ENCODE measurements at places on chromosomes 3 and 15. TPM values are rescaled to one million over a fixed set of nuclear protein-coding genes. Genes with fewer than 3 reads are reported as not detected.
A peak's percentile ranks its signal among the peaks of the same experiment; 100 is the strongest.

ALDH1L1 gene
- total RNA-seq = 0.21 TPM

POLQ gene
- 20.4 TPM for total RNA-seq

CFAP92 gene
- total RNA-seq = 1.1 TPM

MESP2 gene
- total RNA-seq = not detected

DNA sequence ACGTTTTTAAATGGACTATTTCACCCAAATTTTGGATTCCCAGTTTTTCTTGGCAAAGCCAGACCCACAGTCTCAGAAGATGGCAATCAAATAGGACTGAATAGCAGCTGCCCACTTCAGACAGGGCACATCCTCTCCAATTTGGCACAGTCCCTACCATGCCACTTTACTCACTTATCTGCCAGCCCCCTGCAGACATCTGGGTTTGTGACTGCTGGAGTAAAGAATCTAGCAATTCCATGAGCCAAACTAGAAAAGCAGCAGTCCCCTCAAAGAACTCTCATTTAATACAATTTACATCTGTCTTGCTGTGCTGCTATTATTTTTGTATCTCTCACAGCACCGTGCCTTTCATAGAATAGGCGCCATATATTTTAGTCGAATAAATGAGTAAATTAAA, 16.0 kb upstream of the LRRN1 start:
- DNase-seq = no peak
- no peak overlapping the region for H3K4me3 ChIP-seq
- no peak overlapping the region for H3K27ac ChIP-seq
- H3K4me1 ChIP-seq = no peaks in the 10 kb centered on the region
- H3K27me3 ChIP-seq = no peaks in the 10 kb centered on the region
- H3K36me3 ChIP-seq = no peaks in the 10 kb centered on the region

GRCh38 chr3:57872606-57873005, 116.5 kb downstream of the SLMAP start:
- no peaks in the 10 kb centered on the region for H3K4me1 ChIP-seq
- H3K27ac ChIP-seq = no peak overlapping the region
- no peak overlapping the region for H3K4me3 ChIP-seq
- H3K27me3 ChIP-seq = no peaks in the 10 kb centered on the region
- no peak for DNase-seq
- H3K36me3 ChIP-seq = peaks cover 2% of the 10 kb centered on the region

GRCh38 chr3:53503195-53503594, 8.8 kb downstream of the CACNA1D start:
- H3K4me1 ChIP-seq = no peaks in the 10 kb centered on the region
- H3K27me3 ChIP-seq = peaks cover 44% of the 10 kb centered on the region
- no peak overlapping the region for H3K27ac ChIP-seq
- H3K4me3 ChIP-seq = no peak overlapping the region

GRCh38 chr3:69204315-69204957, 82.0 kb upstream of the LMOD3 start:
- H3K27ac ChIP-seq = peak overlapping the region; percentile 94
- H3K4me1 ChIP-seq = peaks cover 78% of the 10 kb centered on the region
- H3K36me3 ChIP-seq = peaks cover 5% of the 10 kb centered on the region

- no peak for DNase-seq
- H3K27me3 ChIP-seq = no peaks in the 10 kb centered on the region
- H3K36me3 ChIP-seq = peaks cover 15% of the 10 kb centered on the region
- H3K27ac ChIP-seq = no peak overlapping the region
Measured at GRCh38 chr3:194637541-194638400, 4.6 kb upstream of the TMEM44 start.

- no peak overlapping the region for H3K4me3 ChIP-seq
- H3K27me3 ChIP-seq = peaks cover 79% of the 10 kb centered on the region
- H3K27ac ChIP-seq = no peak overlapping the region
- peaks cover 3% of the 10 kb centered on the region for H3K36me3 ChIP-seq
Measured at GRCh38 chr3:147383617-147384016, 22.7 kb downstream of the ZIC4 start.

GRCh38 chr3:48399387-48400172, 27.6 kb downstream of the FBXW12 start:
- no peak overlapping the region for H3K27ac ChIP-seq
- H3K27me3 ChIP-seq = no peaks in the 10 kb centered on the region
- H3K4me3 ChIP-seq = no peak overlapping the region
- no peaks in the 10 kb centered on the region for H3K36me3 ChIP-seq
- peaks cover 3% of the 10 kb centered on the region for H3K4me1 ChIP-seq

DNA sequence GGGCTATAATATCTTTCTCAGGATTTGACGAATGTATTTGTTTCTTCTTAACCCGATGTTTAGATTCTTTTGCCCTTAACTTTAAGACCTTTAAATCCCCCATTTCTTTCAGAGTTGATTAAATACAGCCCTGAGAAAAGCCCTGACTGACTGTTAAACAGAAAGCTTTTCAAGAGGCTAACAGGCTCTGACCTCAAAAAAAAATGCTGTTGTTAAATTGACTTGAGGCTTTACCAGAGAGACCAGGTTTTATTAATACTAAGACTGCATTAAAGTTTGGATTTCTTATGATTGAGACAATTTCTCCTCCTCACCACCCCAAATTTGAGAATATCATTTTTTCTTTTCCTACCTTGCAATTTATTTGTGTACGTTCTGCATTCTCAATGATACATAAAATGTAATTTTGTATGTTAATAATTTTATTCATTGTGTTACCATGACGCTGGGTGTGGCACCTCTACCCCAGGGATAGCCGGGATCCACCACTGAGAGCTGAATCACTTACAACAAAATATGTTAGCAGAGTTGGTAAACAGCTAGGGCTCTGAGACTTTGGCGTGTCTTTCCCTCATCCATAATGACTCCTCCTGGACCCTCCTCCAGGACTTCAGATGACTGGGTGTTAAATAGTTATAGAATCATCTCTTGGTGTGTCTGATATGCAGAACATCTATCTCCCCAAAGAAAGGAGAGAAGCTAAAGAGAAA, 753.5 kb downstream of the NAALADL2 start:
- H3K27ac ChIP-seq = no peak overlapping the region
- no peak for DNase-seq
- no peaks in the 10 kb centered on the region for H3K4me1 ChIP-seq
- H3K36me3 ChIP-seq = no peaks in the 10 kb centered on the region
- no peaks in the 10 kb centered on the region for H3K27me3 ChIP-seq

DNA sequence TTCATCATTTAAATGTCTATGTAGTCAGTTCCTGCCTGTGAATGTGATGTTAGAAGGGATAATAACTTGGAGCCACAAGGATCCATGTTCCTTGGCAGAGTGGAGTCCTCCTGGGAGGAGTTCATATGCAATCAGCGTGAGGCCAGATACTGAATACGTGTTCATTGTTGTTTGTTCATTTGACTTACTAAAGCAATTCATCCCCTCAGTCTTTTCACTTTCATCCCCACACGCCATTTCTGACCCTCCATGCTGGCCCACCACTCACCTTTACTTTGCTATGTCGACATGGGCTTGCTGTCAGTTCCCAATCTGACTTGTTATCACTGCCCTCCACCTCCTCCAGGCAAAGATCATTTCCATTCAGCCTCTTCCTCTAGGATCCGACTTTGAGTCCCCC, 91.8 kb downstream of the SSR3 start:
- H3K4me1 ChIP-seq = no peaks in the 10 kb centered on the region
- H3K4me3 ChIP-seq = no peak overlapping the region
- no peaks in the 10 kb centered on the region for H3K36me3 ChIP-seq
- H3K27ac ChIP-seq = no peak overlapping the region
- no peaks in the 10 kb centered on the region for H3K27me3 ChIP-seq

DNA sequence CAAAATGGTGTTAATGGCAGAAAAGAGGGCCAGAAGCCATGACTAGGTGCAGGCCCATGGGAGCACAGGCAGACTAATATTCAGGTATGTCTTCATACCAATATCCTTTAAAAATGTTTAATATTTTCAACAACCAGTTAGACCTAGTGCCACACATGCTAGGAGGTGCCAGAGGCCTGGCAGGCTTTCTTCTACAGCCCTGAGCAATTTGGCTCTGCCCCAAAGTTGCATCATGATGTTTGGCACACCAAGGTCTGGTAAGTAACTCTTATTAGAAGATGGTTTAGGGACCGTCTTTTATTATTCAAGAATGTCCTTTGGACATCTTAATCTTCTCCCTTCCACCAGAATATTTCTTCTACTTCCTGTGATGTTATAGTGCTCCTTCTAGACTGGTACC, 34.8 kb downstream of the MITF start:
- H3K27ac ChIP-seq = no peak overlapping the region
- no peaks in the 10 kb centered on the region for H3K36me3 ChIP-seq
- peaks cover 9% of the 10 kb centered on the region for H3K27me3 ChIP-seq
- DNase-seq = no peak

DNA sequence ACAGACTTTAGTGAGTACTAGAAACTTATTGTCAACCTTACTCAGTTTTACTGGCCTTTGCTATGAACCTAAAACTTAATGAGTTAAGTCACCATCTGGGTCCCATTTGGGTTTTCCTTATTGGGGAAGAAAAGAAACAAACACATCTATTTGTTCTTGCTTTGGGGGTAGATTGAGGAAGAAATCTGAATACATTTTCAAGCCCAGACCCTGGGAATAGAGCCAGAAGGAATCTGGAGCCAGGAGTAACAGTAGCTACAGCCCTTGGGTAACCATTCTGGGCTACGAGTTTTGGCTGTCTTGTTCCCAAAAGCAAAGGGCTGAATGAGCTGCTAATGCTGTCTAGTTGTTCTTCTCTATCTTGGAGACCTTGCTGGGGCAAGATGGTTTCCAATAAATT, 16.5 kb downstream of the SLC12A1 start:
- no peaks in the 10 kb centered on the region for H3K27me3 ChIP-seq
- no peak for DNase-seq
- H3K4me3 ChIP-seq = no peak overlapping the region
- no peaks in the 10 kb centered on the region for H3K36me3 ChIP-seq
- H3K27ac ChIP-seq = no peak overlapping the region

GRCh38 chr3:113659101-113659541, 37.3 kb downstream of the USF3 start:
- DNase-seq = no peak
- H3K27me3 ChIP-seq = no peaks in the 10 kb centered on the region
- peaks cover 29% of the 10 kb centered on the region for H3K36me3 ChIP-seq
- H3K4me1 ChIP-seq = no peaks in the 10 kb centered on the region
- H3K4me3 ChIP-seq = no peak overlapping the region

All from activated T-cell treated with anti-CD3 and anti-CD28 coated beads, Interleukin-2, amount 50 U/mL, for 72 hours (primary cell).